ENCODE measurements at places on chromosomes 12 and 14.

GRCh38 chr12:80589077-80589476 is 118.4 kb upstream of the MYF6 start:
- no peak for DNase-seq

- peak; percentile 19 for DNase-seq
These were observed 10.7 kb upstream of the FBRSL1 start for GRCh38 chr12:132479291-132479690.

DNA sequence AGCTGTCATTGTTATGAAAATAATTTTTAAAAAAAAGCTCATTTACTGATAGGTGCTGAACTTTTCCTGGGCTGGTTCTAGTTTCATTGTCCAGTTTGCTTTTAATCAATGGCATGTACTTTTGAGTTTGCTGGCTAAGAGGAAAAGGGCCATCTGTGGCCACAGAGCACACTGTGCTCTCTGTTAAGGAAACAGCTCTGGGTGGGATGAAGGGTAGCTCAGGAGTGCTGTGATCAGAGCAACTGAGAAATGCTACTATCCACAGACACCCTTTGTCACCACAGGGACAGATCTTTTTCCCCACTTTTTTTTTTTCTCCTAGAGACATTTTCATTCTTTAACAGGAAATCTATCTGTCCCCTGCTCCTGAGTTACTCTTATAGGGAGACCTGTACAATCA is 387.1 kb upstream of the PRICKLE1 start:
- no peak for DNase-seq

GRCh38 chr14:93720076-93720815 is 68.0 kb downstream of the PRIMA1 start:
- no peak for DNase-seq

GRCh38 chr12:38744041-38744440 is 161.3 kb downstream of the CPNE8 start:
- no peak for DNase-seq

DNA sequence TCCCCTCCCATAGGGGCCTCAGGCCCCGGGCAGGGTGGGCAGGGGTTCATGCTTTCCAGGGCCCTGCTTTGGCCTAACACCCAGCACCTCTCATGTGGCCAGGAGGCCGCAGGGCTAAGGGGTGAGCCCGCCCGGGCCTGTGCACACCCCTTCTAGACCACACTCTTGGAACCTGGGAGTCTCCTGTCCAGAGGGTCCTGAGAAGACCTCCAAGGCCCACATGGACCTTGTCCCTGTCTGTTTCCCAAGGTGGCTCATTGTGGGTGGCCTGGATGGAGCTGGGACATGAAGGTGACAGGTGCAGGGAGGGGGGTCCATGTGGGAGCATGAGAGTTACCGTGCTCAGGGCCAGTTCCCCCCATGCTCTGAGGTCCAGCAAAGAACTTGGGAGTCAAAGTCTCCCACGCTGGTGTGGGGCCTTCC is 11.6 kb downstream of the DLK1 start:
- no peak for DNase-seq

GRCh38 chr12:50477241-50477832 is 27.4 kb upstream of the DIP2B start:
- no peak for DNase-seq

- DNase-seq = no peak
These were observed 50.8 kb upstream of the CDKL1 start for GRCh38 chr14:50447461-50447860.

DNA sequence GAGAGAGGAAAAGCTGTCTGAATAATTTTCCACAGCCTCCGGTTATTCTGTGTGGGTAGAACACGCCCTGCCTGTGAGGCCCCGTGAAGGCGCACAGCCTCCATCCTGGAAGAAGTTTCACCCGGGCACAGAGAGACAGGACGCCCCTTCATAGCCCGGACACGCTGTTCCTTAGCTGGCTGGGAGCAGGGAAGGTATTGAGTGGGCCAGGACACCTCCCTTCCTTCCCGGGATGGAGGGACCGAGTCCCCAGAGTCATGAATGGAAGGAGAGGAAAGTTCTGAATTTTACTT is 135.5 kb downstream of the GCH1 start:
- DNase-seq = no peak

DNA sequence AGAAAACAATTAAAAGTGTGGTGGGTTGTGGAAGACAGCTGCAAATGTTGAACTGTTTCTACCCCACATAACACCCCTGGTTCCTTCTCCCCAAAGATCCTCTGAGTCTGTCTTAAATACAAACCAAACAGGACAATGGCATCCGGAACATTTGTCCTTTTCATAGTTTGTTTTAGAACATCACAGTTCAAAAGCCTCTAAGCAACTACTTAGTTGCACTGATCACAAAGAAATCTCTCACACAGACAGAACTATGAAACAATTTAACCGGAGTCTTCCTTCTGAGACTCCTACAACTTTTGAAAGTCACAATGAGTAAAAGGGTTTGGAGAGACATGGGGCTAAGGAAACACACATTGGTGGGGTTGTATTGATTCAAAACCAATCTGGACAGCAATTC is 125.6 kb downstream of the SLC25A21 start:
- no peak for DNase-seq

DNA sequence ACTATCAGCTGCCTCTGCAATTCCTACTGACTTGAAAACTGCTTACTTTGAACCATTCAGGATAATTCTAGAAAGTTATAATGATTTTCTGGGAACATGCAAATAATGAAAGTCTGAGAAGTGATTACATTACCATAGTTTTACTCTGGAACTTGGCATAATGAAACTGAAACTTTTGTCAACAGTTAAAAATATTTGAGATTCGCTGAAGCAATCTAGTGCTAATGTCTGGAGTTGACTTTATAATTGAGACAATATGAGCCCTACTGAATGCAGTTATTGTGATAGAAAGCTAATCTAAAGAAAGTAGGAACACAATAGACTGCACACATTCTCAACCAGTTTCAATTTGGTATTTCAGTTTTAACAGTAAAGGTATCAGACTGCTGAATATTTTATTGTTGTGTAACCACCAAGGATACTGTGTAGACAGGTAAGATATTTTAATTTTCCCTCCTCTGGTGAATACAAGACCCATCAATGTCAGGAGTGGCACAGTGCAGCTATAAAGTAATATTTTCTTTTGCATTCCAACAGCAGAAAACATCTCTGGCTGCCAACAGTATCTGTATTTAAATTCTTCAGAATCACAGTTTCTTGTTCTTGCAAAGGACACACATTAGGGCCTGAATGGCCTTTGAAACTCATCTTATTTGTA is 483.5 kb downstream of the ATP23 start:
- DNase-seq = no peak

DNA sequence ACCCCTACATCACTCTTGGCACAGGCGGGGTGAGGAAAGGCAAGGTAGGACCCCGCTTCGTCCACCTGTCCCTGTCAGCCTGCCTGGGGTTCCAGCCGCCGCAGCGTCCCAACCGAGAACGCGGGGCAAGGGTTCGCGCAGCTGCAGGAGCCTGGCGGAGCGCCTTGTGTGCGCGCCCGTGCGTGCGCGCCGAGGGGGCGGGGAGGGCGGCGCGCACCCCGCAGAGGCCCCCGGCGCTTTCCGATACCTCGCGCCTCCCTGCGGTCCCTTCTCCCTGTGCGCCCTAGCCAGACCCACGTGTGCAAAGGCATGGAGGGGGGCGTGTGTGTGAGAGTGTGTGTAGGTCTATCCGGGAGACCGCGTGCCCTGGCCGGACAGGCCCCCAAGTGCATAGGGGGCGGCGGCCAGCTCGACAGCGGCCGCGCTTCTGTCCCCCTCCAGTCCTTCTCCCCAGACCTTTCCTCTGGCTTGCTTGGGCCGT is 122.4 kb downstream of the TSPAN9 start:
- peak; percentile 51 for DNase-seq

DNA sequence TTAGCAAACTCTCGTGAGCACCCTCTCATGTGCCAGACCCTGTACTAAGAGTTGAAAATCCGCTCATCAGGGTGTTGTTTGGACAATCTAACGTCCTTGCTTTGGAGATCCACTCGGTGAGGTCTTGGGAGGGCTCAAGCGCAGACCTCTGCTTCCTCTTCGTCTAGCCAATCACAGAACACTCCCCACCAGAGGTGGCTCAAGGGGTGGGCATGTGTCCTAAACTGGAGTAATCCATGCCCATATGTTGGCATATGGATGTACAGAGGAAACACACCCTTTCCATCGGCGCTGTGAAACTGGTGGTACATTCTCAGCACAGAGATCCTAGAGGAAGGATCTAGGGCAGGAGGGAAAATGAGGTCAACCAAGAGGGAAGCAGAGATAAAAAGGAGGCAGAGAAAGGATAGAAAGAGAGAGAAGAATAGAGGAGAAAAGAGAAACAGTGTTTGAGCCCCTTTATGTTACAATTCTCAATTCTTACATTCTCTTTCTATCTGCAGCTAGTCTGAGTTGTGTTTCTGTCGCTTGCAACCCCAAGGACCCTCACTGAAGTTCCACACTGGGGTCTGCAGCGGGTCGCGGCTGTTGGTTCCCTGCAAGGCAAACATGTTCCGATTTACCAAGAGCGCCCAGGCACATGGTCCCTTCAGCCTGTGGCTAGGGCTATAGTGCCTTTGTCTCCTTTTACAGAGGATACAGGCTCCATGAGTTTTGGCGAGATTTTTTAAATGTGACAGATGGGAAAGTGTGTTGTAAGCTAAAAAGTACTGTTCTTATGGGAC is 40.5 kb downstream of the DLK1 start:
- DNase-seq = no peak

- peak; percentile 62 for DNase-seq
These were observed 60.0 kb downstream of the EML1 start for GRCh38 chr14:99853206-99853605.

DNA sequence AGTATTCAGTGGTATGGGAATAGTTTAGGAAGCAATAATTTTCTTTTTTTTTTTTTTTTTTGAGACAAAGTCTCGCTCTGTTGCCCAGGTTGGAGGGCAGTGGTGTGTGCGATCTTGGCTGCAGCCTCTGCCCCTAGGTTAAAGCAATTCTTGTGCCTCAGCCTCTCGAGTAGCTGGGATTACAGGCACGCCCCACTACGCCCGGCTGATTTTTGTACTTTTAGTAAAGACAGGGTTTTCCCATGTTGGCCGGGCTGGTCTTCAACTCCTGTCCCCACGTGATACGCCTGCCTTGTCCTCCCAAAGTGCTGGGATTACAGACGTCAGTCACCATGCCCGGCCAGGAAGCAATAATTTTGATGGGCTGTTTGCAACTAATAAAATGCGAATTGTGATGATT is 62.1 kb downstream of the ATG14 start:
- DNase-seq = no peak

- DNase-seq = no peak
These were observed 46.3 kb upstream of the PTGDR start for GRCh38 chr14:52220924-52221811.

DNA sequence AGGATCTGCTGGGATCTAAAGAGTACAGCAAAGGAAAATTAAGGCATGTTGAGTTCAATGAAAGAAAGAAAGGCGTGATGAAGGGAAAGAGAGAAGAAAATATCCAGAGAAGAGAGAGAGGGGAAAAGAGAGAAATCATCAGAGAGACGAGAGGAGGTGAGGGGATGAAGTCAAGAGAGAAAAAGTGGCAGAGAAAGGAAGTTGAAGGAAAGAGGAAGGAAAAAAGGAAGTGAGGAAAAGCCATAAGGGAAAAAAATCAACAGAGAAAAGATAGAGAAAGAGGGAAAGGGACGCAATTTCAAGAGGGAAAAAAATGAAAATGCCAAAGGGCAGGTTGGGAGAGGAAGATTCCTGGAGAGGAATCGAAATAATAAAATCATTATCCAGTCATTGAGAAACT is 40.4 kb downstream of the LLPH start:
- no peak for DNase-seq

- no peak for DNase-seq
These were observed 10.3 kb upstream of the NAP1L1 start for GRCh38 chr12:76094754-76095153.

- DNase-seq = no peak
These were observed 94.3 kb downstream of the TNFAIP2 start for GRCh38 chr14:103217538-103217937.

DNA sequence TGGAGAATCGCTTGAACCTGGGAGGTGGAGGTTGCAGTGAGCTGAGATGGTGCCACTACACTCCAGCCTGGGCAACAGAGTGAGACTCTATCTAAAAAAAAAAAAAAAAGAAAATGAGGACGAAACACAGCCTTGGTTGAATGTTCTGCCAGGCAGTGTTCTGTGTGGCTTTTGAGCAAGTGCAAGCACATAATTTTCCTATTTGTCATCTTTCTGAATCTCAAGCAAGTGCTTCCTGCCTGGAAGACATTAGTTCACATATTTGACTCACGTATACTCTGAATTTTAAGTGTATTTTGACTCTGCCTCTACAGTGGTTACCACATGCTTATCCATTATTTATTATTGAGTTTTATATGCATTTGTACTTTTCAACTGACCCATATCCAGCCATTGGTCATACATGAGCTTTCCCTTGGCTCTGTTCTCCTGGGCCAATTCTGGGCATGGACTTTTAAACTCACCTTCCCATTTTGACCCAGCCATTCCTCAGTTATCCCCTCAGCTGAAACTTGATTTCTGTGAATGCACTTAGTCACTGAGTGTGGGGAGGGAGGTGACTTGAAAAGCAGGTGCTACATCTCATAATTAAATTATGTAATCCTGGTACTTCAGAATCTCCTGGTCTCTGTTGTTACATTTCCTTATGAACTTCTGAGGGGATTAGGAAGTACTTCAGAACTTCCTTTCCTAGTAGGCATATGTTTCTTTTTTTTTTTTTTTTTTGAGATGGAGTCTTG is 8.1 kb downstream of the OR10G2 start:
- DNase-seq = no peak

DNA sequence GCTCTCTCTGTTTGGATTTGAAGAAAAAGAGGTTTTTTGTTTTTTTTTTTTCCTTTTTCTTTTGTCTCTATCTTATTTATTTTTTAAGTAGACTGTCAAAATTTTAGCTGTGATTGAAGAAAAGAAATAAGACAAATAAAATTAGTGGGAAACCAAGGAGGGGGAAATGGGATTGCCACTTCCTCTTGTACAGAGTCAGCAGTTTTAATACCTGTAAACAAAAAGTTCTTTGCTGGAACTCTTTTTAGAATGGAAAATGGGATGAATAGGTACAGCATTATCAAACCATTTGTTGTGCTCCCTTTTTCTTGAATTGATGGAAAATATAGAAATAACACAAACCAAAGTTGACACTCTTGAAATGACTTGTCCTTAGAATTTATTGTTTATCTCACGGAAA is 680.7 kb downstream of the DIO2 start:
- no peak for DNase-seq

- DNase-seq = no peak
These were observed 7.0 kb downstream of the ITGB7 start for GRCh38 chr12:53200107-53200457.
